ENCODE measurements at places on chromosomes 2 and 18.

DNA sequence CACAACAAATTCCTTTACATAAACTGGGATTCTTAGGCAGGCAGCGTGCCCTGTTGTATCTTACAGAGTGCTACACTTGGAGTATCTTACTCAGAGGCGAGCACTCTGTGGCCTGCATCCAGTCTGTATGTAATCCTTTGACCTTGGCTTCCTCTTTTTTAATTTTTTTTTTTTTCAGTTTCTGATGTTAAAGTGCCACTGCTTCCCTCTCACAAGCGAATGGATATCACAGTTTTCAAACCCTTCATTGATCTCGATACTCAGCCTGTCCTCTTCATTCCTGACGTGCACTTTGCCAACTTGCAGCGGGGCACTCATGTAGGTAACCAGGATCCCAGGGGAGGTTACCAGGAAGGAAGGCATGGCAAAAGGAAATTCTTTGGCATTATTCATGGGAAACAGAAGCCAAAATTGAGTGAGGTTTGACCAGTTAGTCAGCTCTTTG is 40.4 kb downstream of the GRHL1 start:
- DNase-seq: no peak

DNA sequence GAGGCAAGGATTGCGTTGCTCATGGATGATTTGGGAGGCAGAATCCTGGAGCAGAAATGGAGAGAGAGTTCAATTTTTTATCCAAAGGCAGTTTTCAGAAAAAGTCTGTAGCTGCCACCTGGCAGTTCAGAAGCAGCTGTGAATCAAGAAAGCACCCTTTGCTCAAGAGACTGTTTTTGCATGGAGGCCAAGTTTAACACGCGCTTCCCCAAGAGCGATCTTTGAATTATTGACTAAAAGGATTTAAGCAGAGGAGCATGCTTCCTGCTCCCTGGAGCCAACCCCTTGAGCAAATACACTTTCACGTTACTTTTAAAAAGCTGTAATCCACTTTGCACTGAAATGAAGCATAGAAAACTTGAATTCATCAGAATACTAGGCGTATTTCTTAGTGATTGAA is 252.4 kb downstream of the RNF144A start:
- no peak for DNase-seq

DNA sequence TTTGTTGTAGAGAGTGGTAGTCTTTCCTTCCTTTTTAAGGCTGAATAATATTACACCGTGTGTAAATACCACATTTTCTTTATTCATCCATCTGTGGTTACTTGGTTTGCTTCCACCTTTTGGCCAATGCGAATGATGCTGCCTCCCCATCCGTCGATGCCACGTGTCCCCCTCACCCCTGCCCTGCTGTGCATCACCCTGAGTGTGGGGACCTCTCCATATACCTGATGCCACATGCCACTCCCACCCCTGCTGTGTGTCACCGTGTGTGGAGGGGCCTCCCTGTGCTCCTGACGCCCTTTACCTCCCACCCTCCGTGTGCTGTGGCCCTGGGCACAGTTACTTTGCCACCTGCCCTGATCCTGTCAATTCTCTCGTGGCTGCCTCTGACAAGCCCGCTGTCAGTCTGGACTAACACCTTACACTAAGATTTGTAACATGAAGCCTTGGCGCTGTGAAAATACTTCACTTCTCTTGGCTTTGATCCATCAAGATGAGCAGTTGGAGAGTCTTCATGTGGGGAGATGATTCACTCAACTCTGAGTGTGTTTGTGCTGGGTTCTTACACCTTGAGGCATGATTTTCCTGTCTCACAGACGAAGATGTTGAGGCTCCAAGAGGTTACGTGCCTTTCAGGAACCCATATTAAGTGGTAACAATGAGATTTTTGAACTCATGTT is 234.0 kb downstream of the ZNF407 start:
- DNase-seq: no peak

- no peak for DNase-seq
Observed at GRCh38 chr2:205617905-205618304, 64.4 kb upstream of the NRP2 start.

DNA sequence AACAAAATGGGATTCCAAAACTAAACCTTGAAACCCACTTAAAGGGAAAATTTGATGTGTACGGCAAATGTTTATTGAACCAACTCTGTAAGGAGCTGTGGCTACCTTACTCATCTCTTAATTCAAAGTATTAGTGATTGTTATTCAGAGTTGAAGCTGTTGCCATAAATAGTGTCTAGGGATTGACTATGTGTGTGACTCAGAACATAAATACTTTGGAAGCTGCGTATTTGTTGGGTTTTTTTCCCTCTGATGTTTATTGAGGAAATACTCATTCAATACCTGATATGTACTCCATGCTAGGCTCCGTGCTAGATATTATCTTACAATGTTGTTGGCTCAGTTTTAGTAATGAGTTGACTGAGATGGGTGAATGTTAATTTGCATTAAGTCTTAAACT is 90.4 kb downstream of the PTRHD1 start:
- no peak for DNase-seq

DNA sequence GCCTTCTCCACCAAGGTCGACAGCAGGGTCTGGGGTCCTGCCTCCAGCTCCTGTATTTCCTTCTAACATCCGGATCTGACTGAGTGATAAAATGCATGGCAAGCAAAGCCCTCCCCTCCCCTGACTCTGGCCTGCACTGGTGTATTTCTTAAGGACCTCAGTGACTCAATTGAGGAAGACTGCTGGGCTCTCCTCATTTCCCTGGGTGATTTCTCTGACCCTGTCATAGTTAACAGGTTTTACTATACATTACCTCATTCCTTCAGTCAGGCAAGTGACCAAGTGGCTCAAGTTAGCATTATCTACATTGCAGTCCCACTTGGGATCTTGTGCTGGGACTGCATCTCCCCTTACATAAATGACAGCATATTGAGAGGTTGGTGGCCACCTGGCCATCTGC is 38.8 kb upstream of the CCBE1 start:
- no peak for DNase-seq

GRCh38 chr2:38277245-38278116 is 99.6 kb downstream of the ATL2 start:
- DNase-seq: no peak

- DNase-seq: no peak
Observed at GRCh38 chr2:217919204-217919603, 83.6 kb downstream of the TNS1 start.

- DNase-seq: no peak
Observed at GRCh38 chr2:204160989-204161388, 224.4 kb downstream of the ICOS start.

GRCh38 chr2:157150747-157151146 is 106.8 kb upstream of the GALNT5 start:
- DNase-seq: no peak

DNA sequence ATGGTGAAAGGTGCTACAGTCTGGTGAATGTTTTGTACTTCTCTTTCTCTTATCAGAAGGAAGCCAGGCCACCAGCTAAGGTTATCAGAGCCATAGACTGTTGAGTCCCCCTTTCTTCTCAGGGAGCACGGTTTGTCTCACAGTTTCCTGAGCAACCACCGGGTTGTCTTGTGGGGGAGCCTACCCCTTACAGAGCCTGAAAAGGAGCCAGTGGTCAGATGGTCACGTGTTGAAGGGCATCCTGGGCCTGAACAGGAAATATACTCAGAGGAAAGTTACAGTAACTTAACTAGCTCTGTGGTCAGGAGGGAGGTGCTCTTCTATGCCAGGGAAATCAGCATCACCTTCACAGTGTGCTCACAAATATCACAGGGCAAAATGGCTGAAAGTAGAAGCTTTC is 11.6 kb downstream of the CD28 start:
- DNase-seq: no peak

All from HuH-7.5 (cell line).